KBM-7 (cell line): ENCODE measurements at places on chromosomes 6 and 20.
A peak's percentile ranks its signal among the peaks of the same experiment; 100 is the strongest.

GRCh38 chr20:34713194-34713943, 9.2 kb downstream of the TP53INP2 start:
- peak; percentile 77 for DNase-seq

DNA sequence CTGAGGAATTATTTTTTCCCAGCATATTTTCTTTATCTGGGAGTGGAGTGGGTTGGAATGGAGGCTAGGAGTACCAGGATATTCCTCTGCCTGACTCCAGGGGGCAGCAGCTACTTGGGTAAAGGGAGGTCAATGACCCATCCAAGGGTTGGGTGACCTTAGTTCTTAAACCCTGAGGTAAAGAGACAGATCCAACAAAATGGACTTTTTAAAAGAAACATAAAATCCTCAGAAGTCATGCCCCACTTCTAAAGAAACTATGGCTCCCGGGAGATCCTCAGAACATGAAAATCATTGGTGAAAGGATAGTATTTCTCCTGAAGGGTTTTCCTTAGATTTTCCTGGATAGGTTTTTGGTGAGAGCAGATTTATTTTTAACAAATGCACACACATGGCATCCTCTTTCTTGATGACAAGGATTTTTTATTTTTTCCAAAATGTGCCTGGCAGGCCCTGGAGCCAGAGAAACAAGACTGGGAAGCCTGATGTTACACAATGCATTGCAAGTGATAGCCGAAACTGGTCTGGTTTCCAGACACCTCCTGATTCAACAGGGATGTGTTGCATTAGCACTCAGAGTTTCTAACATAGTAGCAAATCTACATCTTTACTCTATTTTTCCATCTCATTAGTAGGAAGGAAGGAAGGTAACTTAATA, 240.9 kb upstream of the BTBD3 start:
- DNase-seq: peak; percentile 23

DNA sequence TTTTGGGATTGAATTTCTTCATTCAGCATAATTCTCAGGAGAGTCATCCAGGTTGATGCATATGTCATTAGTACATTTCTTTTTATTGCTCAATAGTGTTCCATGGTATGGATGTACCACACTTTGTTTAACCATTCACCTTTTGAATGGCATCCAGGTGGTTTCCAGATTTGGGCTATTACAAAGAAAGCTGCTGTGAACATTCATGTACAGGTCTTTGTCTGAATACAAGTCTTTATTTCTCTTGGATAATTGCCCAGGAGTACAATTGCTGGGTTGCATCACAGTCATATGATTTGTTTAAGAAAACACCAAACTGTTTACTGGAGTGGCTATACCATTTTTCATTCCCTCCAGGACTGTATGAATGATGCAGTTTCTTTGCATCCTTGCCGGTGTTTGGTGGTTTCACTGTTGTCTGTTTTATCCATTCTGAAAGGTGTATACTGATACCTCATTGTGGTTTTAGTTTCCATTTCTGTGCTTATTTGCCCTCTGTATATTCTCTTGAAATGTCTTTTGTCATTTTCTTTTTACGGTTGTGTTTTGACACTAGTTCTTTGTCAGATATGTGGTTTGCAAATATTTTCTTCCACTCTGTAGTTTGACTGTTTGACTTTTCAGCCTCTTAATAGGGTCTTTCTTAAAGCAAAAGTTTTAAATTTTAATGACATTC, 8.8 kb downstream of the CDKAL1 start:
- DNase-seq: no peak

- no peak for DNase-seq
Observed at GRCh38 chr20:62691487-62691886, 17.1 kb upstream of the NTSR1 start.
